ENCODE measurements at places on chromosomes 12 and 14.

- no peak for DNase-seq
- H3K4me3 ChIP-seq: no peak overlapping the region
- H3K4me1 ChIP-seq: no peaks in the 10 kb centered on the region
- H3K36me3 ChIP-seq: no peaks in the 10 kb centered on the region
Measured at GRCh38 chr14:82766996-82767395, 1233.3 kb upstream of the SEL1L start.

DNA sequence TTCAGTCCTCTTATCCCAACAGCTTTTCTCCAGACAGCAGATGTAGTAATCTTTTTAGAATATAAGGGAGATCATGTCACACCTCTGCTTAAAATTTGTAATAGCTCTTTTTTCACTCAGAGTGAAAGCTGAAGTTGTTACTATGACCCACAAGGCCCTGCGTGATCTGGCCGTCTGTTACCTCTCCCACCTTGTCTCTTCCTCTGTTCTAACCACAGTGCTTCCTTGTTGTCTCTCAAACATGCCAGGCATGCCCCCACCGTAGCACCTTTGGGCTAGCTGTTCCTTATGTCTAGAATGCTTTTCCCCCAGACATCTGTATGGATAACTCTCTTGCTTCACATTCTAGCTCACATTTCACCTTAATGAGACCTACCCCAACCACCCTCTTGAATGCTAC lies 6.5 kb downstream of the NECAP1 start:
- no peak for DNase-seq
- H3K27me3 ChIP-seq: no peaks in the 10 kb centered on the region
- peaks cover 9% of the 10 kb centered on the region for H3K4me1 ChIP-seq
- H3K27ac ChIP-seq: no peak overlapping the region

GRCh38 chr12:92105676-92106075 lies 40.0 kb downstream of the BTG1 start:
- no peaks in the 10 kb centered on the region for H3K36me3 ChIP-seq
- DNase-seq: no peak
- no peak overlapping the region for H3K4me3 ChIP-seq
- H3K27ac ChIP-seq: no peak overlapping the region

DNA sequence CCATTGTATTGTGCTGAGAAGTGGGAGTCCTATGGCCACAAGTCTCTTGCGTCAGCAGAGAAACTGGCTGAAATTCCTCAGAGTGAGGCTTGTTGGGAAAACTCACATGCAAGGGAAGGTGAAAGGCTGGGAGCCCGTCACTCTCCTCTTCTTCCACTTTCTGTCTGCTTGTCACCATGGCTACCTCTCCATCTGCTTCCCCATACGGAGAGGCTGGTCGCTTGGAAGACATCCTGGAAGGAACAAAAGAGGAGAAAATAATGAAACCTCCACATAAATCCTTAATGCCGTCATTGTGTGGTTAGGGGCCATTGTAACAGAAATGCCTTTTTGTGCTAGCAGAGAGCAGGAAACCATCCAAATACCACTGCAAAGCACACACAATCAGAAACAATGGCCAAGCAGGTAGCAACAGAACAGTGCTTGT lies 53.7 kb downstream of the SOX5 start:
- peaks cover 18% of the 10 kb centered on the region for H3K36me3 ChIP-seq
- H3K4me1 ChIP-seq: peaks cover 32% of the 10 kb centered on the region
- peak overlapping the region; percentile 78 for H3K4me3 ChIP-seq
- peak overlapping the region; percentile 99 for H3K27ac ChIP-seq

DNA sequence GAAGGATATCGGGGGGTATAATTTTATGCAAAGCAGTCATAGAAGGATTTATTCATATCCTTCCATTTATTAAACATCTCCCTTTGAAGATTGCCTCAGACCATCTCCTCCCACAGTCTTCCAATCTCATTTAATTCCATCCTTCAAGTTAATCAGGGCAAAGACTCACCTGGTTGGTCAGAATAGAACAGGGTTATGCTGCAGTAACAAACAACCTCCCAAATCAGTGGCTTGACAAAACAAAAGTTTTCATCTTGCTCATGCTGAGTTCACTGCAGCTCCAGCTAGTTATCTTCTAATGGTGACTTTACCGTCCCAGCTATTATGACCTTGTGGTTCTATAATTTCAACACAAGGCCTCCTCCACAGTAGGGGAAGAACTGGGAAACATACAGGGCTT lies 48.8 kb upstream of the MTERF2 start:
- H3K4me3 ChIP-seq: no peak overlapping the region
- H3K27me3 ChIP-seq: no peaks in the 10 kb centered on the region
- H3K27ac ChIP-seq: no peak overlapping the region
- H3K36me3 ChIP-seq: peaks cover 17% of the 10 kb centered on the region
- no peaks in the 10 kb centered on the region for H3K4me1 ChIP-seq

DNA sequence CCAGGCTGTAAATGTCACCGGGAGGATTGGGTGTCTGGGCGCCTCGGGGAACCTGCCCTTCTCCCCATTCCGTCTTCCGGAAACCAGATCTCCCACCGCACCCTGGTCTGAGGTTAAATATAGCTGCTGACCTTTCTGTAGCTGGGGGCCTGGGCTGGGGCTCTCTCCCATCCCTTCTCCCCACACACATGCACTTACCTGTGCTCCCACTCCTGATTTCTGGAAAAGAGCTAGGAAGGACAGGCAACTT lies 1.3 kb downstream of the GAPDH start:
- peaks cover 75% of the 10 kb centered on the region for H3K4me1 ChIP-seq
- DNase-seq: no peak
- H3K27me3 ChIP-seq: peaks cover 50% of the 10 kb centered on the region
- H3K27ac ChIP-seq: peak overlapping the region; percentile 96

DNA sequence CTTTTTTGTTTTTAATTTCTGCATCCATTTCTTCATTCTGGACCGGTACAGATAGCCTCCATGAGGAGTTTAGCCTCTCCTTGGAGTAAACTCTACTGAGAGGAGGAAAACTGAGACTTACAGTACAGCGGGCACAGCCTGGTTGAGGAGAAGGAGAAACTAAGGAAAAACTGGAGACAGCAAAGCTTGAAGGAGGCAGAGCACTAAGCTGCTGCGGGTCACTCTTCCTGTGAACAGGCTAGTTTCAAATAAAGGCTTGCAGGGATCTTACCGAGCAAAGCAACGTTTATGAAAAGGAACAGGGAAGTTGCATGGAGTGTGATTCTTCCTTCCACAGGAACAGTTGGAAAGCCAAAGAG lies 348 bp upstream of the SSTR1 start:
- no peak overlapping the region for H3K27ac ChIP-seq
- DNase-seq: no peak
- H3K4me1 ChIP-seq: peaks cover 25% of the 10 kb centered on the region

GRCh38 chr14:104237651-104238423 lies 99.5 kb downstream of the KIF26A start:
- H3K4me3 ChIP-seq: no peak overlapping the region
- H3K27ac ChIP-seq: no peak overlapping the region
- DNase-seq: no peak

GRCh38 chr12:47621960-47622359 lies 83.9 kb downstream of the RPAP3 start:
- no peak for DNase-seq
- H3K4me3 ChIP-seq: no peak overlapping the region
- no peaks in the 10 kb centered on the region for H3K27me3 ChIP-seq
- H3K36me3 ChIP-seq: peaks cover 34% of the 10 kb centered on the region
- H3K27ac ChIP-seq: no peak overlapping the region

DNA sequence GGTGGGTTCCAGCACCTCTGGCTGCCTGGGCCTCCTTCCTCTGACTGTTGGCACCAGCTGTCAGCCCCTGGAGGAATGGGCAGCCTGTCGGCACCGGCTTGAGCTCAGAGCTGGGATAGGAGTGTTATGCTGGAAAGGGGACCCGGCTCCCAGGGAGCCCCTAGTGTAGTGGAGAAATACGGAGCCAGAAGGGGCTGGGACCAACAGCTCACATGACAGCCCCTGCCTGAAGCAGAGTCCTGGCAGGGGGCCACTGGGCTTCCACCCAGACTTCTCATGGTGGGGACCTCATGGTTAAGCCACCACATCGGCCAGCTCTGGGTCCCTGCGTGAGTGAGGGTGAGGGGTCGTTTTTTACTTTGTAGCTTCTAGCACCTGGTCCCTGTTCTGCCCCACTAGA lies 174.5 kb downstream of the TSPAN9 start:
- peaks cover 11% of the 10 kb centered on the region for H3K4me1 ChIP-seq
- H3K27me3 ChIP-seq: no peaks in the 10 kb centered on the region
- H3K36me3 ChIP-seq: no peaks in the 10 kb centered on the region
- DNase-seq: no peak
- no peak overlapping the region for H3K4me3 ChIP-seq

DNA sequence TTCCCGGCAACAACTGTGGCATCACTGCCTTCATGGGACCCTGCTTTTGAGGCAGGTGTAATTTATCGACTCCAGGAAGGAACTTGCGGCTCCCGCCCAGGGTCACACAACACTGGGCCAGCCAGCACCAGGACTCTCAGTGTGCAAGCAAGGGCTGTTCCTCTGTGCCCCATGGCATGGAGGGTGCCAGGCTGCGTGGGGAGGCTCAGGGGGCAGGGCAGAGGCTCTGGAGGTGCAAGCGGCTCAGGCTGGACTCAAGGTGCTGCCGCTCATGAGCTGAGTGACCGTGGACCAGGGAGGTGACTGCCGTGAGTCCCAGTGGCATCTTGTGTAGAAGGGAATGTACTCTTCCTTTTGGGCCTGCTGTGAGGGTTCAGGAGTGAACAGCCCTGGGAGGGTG lies 57.6 kb downstream of the SLC24A4 start:
- DNase-seq: no peak
- H3K4me1 ChIP-seq: no peaks in the 10 kb centered on the region
- H3K4me3 ChIP-seq: no peak overlapping the region
- no peaks in the 10 kb centered on the region for H3K27me3 ChIP-seq

- H3K4me3 ChIP-seq: no peak overlapping the region
- H3K4me1 ChIP-seq: no peaks in the 10 kb centered on the region
- H3K36me3 ChIP-seq: no peaks in the 10 kb centered on the region
- no peaks in the 10 kb centered on the region for H3K27me3 ChIP-seq
- no peak for DNase-seq
Measured at GRCh38 chr12:12452326-12452902, 95.5 kb downstream of the BORCS5 start.

DNA sequence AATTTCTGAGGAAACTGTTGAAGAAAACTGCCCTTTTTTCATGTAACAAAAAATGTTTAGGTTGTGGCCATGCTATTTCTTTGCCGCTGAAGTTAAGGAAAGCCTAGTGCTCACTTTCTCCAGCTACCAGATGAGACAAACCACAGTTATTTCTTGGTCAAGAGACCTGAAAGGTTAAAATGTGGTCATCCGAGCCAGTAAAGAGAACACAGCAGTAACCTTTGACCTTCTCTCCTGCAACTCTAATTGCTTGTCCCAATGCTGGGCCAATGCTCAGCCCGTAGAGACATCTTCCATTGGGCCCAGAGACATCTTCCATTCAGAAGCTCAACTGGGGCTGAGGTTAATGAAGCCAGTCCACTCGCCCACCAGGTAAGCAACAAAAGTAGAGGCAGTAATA lies 109.8 kb upstream of the CPSF6 start:
- no peak for DNase-seq
- H3K36me3 ChIP-seq: no peaks in the 10 kb centered on the region
- H3K4me3 ChIP-seq: no peak overlapping the region
- no peaks in the 10 kb centered on the region for H3K27me3 ChIP-seq

DNA sequence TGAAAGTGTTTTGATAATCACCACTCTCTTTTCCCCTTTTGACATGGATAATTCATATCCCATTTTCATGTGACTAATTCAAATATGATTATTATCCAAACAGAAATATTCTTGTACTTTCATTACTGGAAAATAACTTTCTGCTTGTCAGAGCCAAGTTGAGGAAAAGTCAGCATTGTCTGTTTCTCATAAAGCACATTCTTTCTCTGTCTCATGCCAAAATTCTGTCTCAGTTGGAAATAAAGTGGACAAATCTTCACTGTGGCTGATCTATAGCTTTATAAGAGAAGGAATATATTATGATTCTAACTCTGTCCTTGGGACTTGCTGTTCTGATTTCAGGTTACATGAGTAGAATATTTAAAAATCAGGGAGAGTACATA lies 22.7 kb upstream of the PRICKLE1 start:
- peaks cover 3% of the 10 kb centered on the region for H3K36me3 ChIP-seq
- H3K27ac ChIP-seq: no peak overlapping the region
- H3K4me3 ChIP-seq: no peak overlapping the region
- no peak for DNase-seq
- no peaks in the 10 kb centered on the region for H3K27me3 ChIP-seq
- peaks cover 6% of the 10 kb centered on the region for H3K4me1 ChIP-seq

- DNase-seq: no peak
- H3K4me1 ChIP-seq: peaks cover 7% of the 10 kb centered on the region
- no peak overlapping the region for H3K4me3 ChIP-seq
- no peak overlapping the region for H3K27ac ChIP-seq
- H3K36me3 ChIP-seq: no peaks in the 10 kb centered on the region
Measured at GRCh38 chr12:108147279-108147678, 18.2 kb downstream of the WSCD2 start.

DNA sequence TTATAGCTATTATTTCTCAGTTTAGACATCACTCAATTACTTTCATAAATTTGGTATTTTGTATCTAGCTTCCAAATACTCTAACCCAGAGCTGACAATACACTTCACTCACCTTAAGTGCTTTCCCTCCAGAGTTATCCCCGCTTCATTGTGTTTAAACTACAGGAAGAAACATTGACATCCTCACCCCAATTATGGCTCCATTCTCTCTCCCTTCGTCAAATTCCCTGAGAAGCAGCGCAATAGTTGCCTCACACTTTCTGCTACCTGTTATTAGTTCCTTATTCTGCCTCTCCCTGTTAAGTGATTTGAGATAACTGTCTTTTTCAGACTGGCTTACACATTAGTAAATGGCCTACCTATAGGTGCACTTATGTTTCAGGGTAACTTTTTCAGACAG lies 69.4 kb upstream of the AMIGO2 start:
- H3K27me3 ChIP-seq: no peaks in the 10 kb centered on the region
- no peaks in the 10 kb centered on the region for H3K36me3 ChIP-seq
- H3K4me3 ChIP-seq: no peak overlapping the region
- DNase-seq: no peak

GRCh38 chr14:33542338-33543287 lies 408.3 kb downstream of the EGLN3 start:
- H3K27me3 ChIP-seq: no peaks in the 10 kb centered on the region
- H3K36me3 ChIP-seq: no peaks in the 10 kb centered on the region
- H3K4me1 ChIP-seq: peaks cover 36% of the 10 kb centered on the region
- H3K4me3 ChIP-seq: no peak overlapping the region
- no peak for DNase-seq

DNA sequence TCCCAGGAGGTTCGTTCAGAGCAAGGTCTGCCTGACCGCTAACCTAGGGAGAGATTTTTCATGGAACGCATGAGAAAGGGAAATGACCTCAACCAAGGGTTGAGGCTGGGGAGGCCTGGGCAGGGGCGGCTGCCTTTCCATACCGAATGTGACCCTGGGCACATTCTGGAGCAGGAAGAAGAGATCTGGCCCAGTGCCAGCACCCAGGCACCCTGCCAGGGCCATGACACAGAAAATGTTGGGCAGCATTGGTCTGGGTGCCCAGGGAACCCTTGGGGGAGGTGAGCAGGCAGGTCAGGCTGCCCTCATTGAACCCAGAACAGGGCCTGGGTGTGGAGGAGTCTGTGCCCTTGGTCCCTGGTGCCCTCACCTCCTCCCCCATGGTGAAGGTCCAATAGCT lies 106.8 kb downstream of the CALM1 start:
- H3K4me1 ChIP-seq: no peaks in the 10 kb centered on the region
- H3K27me3 ChIP-seq: peaks cover 64% of the 10 kb centered on the region
- no peak for DNase-seq
- H3K27ac ChIP-seq: no peak overlapping the region

- H3K4me1 ChIP-seq: no peaks in the 10 kb centered on the region
- no peak overlapping the region for H3K4me3 ChIP-seq
- H3K36me3 ChIP-seq: peaks cover 12% of the 10 kb centered on the region
- H3K27me3 ChIP-seq: no peaks in the 10 kb centered on the region
- no peak overlapping the region for H3K27ac ChIP-seq
Measured at GRCh38 chr14:58356268-58356667, 39.5 kb upstream of the TOMM20L start.

Data from neural crest cell (in vitro differentiated cells).